ENCODE measurements at places on chromosomes 7 and 10.

DNA sequence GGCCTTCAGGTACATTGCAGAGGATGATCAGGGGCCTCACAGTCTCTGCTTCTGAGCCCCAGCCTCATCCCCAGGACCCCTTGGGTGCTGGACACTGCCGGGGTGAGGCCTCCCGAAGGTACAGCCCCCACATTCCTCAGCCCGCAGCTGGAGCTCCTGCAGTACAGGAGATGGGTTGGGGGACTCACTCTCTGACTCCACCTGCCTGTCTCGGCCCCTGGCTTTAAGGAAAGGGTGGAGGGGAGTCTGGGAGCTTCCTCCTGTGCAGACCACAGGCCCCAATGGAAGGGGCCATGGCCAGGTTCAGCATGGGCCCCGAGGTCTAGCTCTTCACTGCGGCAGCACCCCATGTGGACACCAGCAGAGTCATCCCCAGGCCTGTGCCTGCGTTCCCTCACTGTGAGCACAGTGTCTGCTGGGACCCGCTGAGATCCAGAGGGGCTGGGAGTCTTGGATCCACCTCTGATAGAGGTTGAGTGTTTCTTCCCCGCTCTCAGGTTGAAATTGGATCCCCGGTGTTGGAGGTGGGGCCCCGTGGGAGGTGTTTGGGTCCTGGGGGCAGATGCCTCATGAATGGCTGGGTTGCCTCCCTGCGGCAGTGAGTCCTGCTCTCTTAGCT is 99.9 kb downstream of the PRKAG2 start:
- DNase-seq = no peak

DNA sequence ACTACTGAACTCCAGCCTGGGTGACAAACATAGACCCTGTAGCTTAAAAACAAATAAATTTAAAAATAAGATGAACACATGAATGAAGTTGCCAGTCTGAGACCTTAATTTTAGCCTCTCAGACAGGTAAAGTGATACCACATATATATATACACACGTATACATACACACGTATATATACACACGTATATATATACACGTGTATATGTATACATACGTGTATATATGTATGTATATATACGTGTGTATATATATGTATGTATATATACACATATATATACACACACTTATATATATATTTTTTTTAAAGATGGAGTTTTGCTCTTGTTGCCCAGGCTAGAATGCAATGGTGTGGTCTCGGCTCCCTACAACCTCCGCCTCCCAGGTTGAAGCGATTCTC is 62.7 kb downstream of the UBE2H start:
- DNase-seq = no peak

DNA sequence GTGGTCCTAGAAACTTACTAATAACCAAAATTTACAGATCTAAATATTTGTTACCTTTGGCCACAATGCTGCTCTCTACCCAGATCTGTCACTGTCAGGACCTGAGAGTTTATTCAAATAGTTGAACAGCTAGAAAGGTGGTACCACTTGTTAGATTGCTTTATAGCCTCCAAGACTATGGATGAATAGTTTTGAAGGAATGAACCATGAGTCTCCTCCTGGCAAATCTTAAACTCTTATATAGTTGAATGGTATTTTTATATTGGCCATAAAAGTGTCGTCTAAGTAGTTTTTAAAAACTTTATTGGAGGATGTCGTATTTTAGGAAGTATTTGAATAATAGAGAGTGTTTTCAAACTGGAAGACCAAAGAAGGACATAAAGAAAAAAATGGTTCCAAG is 178.7 kb downstream of the AHR start:
- no peak for DNase-seq

DNA sequence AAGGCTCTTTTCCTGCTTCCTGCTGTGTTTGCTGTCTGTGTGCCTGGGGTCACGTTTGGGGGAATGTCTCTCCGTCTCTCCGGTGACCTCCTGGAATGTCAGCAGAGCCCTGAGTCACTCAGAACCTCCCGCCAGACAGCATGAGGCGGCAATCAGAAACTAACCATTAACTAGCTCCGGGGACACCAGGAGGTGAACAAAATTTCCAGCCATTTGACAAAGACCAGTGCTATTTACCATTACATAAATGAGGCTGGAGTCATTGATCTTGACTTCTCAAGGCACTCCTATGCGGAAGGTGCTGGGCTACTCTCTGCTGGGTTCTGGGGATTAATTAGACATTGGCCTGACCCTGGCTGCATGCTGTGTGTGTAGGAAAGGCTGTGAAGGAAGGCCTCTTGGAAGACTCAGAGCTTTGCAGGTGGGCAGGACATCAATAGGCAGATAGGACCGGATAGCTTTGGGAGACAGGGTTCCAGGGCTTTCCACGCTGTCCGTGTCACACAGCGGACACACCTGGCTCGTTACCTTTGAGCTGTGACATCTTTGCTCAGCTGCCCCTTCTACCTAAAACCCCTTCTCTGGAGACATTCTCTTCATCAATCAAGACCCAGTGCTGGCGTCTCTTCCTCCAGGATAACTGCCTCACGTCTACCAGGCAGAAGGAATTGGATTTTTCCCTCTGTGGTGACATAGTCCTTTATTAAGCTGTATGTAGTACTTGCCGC is 77.0 kb downstream of the PFKFB3 start:
- DNase-seq = no peak

DNA sequence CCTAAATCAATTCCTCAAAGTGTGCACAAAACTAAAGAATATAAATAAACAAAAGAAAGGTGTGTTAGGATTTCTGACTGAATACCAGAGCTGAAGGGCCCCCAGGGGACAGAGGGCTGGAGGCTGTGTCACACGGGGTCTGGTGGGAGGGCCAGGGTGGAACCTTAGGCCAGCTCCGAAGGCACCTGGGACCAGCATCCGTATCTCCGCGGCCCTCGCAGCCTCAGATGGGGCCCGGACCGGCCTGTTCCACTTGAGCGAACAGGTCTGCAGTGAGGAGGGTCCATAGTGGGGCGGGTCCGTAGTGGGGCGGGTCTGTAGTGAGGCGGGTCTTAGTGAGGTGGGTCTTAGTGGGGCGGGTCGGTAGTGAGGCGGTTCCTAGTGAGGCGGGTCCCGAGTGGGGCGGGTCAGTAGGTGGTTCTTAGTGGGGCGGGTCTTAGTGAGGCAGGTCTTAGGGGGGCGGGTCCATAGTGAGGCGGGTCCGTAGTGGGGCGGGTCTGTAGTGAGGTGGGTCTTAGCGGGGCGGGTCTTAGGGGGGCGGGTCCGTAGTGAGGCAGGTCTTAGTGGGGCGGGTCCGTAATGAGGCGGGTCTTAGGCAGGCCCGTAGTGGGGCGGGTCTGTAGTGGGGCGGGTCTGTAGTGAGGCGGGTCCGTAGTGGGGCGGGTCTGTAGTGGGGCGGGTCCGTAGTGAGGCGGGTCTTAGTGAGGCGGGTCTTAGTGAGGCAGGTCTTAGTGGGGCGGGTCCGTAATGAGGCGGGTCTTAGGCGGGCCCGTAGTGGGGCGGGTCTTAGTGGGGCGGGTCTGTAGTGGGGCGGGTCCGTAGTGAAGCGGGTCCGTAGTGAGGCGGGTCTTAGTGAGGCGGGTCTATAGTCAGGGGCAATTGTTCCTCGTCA is 15.1 kb downstream of the GPR146 start:
- DNase-seq = no peak

DNA sequence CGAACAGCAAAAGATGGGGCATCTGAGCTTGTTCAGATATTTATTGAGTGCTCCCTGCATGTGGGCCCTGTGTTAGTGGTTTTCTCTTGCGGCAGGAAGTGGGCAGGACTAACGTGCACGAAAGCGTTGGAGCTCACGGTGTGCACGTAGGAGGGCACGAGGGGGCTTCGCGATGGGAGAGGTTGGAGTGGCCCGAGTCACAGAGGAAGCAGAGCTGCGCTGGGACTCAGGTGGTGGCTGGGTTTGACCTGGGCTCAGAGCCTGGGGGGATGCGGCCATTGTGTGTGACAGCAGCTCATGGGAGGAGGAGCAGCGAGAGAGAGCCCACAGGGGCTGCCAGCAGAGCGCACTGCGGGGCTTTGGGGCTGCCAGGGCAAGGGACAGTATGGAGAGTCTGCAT is 7.7 kb downstream of the ZSCAN25 start:
- DNase-seq = no peak

DNA sequence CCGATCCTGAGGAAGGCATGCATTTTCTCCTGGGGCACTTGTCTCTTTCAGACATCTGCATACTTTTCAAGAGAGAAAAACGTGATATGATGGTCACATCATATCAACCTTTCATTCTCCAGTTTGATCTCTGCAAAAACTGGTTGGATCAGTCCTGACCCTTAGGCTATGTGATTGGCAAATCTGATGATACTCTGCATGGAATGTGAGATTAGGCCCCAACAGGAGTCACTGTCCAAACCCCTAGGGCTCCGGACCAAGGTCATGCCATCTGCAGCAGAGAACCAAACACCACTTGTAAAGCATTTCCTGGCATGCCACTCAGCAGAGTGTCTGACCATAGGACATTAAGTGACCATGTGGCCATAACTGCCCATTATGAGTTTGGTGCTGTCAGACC is 8.6 kb downstream of the GCK start:
- DNase-seq = no peak

DNA sequence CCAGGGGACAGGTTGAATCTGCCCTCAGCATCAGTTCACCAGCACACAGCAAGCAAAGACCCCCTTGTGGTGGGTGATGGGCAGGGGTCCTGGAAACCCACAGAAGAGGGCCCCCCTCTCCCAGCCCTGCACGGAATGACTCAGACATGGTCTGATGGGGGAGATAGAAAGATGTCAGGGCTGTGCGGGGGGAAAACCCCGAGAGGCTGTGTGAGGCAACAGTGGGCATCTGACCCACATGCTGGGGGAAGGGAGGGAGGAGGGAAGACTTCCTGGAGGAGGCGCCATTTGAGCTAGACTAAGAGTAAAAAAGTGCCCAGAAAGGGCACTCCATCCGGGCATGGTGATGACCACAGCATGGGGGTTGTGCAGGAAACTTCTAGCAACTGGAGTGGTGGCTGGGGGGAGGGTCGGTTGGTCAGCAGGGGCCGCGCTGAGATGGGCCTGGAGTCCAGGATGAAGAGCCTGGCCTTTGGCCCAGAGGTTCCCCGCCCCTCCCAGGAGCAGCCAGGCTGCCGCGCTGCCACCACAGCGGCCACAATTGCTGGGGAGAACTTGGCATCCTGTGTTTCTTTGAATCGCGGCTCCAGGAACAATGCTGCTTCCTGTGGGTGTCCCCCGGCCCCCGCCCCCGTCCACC is 2.5 kb downstream of the LFNG start:
- no peak for DNase-seq

DNA sequence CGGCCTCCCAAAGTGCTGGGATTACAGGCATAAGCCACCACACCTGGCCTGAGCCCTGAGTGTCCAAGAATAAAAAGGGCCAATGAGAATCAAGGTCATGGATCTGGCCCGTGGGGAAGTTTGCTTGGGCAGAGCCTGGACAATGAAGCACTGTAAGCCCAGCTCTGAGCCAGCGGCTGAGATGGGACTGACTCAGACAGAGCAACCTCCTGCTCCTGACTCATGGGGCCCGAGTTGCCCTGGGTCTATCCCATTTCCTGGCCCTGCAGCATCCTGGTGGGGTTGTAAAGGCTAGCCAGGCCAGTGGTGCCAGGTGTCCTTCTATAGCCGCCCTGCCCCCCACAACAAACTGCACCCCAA is 5.2 kb upstream of the MYH16 start:
- DNase-seq = no peak

DNA sequence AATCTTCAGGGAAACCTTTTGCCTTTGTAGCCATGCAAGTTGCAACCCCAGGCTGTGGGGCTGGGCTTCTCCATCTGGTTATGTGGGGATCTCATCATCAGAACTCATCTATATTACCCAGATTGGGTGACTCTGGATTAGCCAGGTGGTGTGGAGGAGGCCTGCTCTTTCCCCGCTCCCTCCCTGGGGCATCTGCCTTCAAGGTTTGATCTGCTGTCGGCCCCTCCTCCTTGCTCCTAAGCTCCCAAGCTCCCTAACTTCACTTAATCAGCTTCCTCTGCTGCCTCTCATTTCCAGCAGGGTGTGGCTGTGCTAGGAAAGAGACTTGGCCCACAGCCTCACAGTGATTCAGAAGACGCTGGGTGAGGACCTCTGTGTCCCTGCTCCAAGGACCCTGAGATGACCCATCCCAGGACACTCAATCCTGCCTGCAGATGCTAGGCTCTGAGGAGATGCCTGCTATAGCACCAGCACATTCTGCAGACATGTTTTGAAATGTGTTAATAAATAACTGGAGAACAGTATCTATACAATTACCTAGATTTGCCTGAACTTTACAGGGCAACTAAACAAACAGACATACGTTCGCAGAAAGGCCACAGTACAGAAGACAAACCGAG is 392.1 kb upstream of the PODXL start:
- no peak for DNase-seq

- DNase-seq = no peak
Observed at GRCh38 chr10:11573497-11573896, 38.0 kb downstream of the USP6NL start.

DNA sequence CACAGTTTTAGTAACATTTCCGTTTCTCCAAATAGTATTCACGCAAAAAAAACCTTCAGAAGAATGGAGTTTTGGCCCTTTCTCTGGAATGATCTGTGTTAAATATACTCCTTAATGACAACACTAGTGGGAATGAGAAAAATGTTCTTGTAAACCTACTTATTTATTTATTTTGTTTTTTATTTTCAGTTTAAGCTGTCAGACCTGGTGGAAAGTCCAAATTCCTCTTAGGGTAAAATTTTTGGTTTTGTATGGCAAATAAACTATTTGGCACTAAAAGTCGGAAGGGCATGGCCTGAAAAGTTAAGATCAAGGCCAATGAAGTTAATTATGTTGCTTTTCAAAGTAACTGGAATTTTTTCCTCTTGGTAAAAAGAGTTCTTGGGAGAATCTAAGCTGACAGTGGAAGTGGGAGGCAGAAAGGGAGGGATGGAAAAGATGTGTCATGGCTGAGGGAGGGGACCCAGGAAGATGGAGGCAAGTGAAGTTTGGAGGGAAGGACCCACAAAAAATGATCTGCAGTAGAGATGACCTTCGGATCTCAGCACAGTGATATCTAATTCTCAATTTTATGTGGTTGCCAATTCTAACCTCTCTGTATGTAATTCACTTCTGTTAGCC is 33.5 kb upstream of the VPS41 start:
- no peak for DNase-seq

DNA sequence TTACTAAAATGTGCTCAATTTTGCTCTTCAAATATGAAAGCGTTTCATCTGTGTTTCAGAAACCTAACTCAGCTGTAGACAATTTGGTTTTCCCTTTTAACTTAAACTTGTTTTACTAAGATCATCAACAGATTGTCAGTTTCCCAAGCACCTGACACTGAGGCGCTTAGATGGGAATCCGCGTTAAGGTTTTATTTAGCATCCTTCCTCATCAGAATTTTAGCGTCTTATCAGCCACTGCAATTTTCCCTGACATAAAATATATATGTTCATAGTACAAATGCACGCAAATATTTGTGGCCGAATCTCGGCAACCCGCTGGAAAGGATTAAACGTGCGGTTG is 1.2 kb downstream of the SGCE start:
- DNase-seq = peak; percentile 14

DNA sequence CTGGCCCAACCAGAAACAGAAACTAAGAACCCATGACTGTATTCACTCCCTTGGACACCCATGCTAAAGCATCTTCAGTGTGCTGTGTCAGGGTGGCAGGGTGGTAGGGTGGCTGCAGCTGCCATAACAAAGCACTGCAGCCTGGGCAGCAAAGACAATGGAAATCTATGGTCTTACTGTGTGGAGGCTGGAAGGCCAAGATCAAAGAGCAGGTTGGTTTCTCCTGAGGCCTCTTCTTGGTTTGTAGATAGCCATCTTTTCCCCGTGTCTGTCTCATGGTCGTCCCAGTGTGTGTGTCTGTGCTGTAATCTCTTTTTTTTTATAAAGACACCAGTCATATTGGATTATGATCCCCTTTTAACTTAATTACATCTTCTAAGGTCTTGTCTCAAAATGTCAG is 15.2 kb upstream of the ZNF25 start:
- no peak for DNase-seq
